ENCODE measurements at places on chromosomes 3 and 15. TPM values are rescaled to one million over a fixed set of nuclear protein-coding genes. Genes with fewer than 3 reads are reported as not detected.

OR5AC2 gene
- total RNA-seq: not detected

- DNase-seq: no peak
Measured at GRCh38 chr15:69141833-69142232, 18.6 kb upstream of the GLCE start.

DUOXA2 gene
- not detected for total RNA-seq

- no peak for DNase-seq
Measured at GRCh38 chr3:39327053-39327745, 2.3 kb upstream of the CCR8 start.

BNIP2 gene
- 75.2 TPM for total RNA-seq

GRCh38 chr15:50911001-50911400 is 2.5 kb downstream of the AP4E1 start:
- no peak for DNase-seq

CSTA gene
- not detected for total RNA-seq

RUVBL1 gene
- total RNA-seq: 58.7 TPM

DNA sequence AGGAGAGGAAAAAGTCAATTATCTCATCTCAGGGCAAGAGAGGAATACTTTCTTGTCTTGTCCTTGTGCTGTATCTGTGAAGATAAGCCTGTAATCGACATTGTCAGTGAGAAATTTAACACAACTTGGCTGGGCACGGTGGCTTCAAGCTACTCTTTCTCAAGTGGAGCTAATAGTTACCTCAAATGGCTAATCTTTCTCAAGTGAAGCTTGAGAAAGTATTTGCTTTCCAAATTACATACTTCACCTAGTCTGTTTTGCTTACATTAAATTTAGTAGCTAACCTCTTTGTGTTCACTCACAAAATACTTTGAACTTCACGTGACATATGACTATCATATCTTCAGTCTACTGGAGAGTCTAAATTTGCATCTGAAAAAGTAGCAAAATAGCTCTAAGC is 48.3 kb upstream of the B3GALNT1 start:
- DNase-seq: no peak

DNA sequence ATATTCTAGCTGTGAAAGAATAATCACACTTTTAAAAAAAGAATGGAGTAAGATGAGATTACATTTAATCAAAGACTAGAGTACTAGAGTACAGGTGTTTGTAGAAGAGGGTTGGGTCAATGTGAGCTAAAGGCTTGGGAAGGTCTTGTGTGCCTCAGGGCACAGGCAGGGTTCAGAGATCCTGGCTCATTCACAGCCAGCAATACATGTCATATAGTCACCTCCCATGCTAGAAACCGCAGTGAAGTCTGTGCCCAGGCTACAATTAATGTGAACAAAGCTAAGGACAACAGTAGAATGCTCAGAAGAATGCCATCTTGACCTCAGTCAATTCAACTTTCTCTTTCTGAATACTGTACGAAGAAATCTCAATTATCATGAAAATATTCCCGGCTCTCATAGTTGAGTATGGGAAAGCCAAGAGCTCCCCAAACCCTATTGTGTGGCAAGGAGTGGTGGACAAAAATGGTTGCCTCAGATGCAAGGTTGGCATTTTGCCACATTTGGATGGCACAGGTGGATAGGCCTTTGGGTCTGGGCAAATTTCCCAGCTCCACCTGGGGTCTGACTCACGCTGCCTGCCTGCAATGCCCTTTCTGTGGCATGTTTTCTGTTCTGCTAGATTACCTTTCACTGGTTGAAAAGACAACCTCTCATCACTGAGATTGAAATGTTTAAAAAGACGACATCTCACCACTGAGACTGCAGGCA is 70.2 kb downstream of the NMD3 start:
- DNase-seq: no peak

- no peak for DNase-seq
Measured at GRCh38 chr3:57053122-57053521, 7.3 kb upstream of the SPATA12 start.

DNA sequence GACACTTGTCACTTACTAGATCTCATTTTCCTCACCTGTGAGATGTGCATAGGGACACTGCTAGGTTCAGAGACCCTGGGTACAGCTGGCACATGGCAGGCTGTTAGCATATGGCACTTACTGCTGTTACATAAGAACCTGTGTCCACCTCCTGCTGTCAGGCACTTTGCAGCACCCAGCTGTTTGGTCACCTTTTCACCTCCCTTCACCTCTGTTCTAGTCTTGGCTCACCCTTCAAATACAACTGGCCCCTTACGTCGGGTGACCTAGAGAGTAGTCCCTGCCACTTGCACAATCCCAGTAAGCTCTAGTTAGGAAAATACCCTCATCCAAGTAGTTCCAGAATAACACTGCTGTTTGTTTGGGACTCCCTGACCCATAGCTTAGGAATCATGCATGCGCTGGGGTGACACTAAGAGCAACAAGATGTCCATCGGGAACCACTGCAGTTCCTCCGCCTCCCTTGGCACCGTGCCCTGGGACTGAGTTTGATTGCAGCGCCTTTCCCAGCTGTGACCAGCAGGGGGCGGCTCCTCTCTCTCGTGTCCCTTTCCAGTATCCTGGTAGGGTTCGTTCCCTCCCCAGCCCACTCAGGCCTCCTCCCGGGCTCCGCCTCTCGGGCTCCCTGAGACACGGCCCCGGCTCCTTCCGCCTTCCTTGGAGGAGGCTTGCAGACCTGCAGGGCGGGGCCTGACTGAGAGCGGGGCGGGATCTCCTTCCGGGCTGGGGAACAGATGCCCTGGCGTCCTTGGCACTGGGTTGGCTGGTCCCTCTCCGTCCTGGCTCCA is 78.6 kb downstream of the ABHD5 start:
- DNase-seq: peak; percentile 73

ATG7 gene
- 34.2 TPM for total RNA-seq

ITGA11 gene
- 1.1 TPM for total RNA-seq

TICRR gene
- total RNA-seq: 28.8 TPM

DNA sequence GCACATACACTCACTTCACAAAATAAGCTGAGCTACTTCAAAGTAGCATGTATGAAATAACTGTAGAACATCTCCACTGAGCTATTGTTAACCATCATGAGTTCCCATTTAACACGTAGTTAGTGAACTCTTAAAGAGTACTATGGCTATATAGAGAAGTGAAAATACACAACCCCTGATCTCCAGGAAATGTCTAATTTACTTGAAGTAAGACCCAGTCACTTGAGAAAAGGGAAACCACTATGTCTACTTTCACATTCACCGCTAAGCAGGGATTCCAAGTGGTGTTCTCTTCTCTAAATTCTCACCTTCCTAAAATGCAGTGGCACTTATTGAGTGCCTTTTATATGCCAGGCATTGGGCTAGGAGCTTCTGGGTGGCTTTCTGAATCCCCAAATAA is 35.0 kb upstream of the COLQ start:
- peak; percentile 34 for DNase-seq

HTD2 gene
- total RNA-seq: 7.0 TPM

DNA sequence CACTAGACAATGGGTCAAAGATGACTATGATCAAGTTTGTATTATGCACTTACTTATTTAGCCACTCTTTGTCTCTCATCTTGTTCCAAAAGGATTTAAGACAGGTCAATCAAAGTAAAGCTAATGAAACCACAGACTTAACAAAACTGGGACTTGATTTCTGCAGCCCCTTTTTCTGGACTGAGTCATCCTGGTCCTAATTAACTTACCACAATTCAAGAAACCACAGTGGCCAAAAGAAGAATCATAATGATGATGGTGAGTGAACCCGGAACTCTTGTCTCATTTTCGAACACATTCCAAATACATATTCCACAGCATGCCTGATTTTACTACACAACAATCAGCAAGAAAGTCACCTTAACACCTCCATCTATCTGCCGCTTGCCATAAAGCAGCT is 1333.0 kb downstream of the ROBO1 start:
- no peak for DNase-seq

DLL4 gene
- not detected for total RNA-seq

- DNase-seq: peak; percentile 98
Measured at GRCh38 chr3:128123538-128124368, at the start of gene RUVBL1. RUVBL1 (minus strand) TSS chr3:128123812; CDS start chr3:128123724, 88 bp downstream.

GRCh38 chr15:60374628-60375081 is 23.1 kb downstream of the ANXA2 start:
- DNase-seq: no peak

GRCh38 chr15:66565741-66566144 is at the start of gene LCTL:
LCTL (minus strand) TSS chr15:66565998; CDS start chr15:66565365, 633 bp downstream.
- DNase-seq: no peak

CMTM8 gene
- total RNA-seq: 5.9 TPM

DNA sequence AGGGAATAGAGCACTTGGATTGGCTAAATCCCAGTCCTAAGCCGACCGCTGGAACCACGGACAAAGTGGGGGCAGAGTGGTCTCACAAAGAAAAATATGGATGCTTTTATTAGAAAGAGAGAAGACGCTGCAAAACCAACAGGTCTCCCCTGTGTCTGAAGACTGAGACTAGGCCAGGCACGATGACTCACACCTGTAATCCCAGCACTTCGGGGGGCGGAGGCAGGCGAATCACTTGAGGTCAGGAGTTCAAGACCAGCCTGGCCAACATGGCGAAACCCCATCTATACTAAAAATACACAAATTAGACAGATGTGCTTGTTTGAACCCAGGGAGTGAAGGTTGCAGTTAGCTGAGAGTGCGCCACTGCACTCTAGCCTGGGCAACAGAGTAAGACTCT is 61.8 kb downstream of the ZDHHC19 start:
- no peak for DNase-seq

DNA sequence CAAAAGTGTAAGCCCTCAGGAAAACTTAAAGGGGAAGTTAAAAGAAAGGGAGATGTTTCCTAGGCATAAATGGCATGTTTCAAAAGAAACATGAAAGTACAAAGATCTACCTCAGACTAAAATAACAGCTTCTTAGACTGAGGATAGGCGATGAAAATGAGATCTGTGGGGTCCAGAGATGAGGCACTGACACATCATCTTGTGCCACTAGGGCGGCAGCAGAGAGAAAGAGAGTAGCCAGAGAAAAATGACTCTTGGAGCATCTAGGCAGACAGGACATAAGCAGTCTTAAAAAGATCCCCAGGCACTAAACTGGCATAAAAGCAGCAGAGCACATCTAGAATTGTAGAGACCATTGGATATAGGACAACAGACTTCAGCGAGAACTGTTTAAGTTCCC is 42.5 kb upstream of the RFX7 start:
- no peak for DNase-seq

MINAR1 gene
- 0.55 TPM for total RNA-seq

GRCh38 chr3:177816667-177817208 is 619.5 kb upstream of the TBL1XR1 start:
- no peak for DNase-seq

DNA sequence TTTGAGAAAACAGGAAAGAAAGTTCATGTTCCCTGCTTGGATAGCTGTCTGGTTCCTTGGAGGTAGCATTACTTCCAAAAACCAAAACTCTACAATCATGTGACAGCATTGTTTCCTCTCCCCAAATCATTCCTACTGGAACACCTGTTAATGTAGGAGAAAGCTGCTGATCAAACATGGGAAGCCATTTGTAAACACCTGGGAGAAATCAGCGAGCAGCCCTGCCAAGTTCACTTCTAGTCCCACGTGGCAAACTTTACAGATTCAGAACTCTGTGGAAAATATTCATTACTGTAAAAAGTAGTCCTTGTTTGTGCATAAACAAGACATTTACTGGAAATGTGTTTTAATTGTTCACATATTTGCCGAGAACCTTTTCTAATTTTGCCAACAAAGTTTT is 275.5 kb upstream of the AZI2 start:
- no peak for DNase-seq

PLAAT1 gene
- not detected for total RNA-seq

DNA sequence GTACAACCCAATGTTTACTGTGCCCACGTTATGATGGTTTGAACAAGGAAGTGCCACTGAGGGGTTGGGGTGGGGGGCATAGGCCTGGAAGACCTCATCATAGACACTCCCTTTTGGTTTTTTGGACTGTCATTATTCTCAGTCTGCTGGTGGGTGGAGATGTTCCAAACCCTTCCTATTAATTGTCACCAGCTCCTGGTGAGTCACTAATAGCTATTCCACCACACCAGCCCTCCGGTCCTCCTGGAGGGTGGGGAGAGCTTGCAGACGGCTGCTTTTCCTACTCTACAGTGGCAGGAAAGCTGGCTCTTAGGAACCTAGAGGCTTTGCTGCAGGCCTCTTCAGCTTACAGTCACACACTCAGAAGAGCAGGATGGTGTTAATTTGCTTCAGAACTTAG is 9.0 kb upstream of the COPG1 start:
- no peak for DNase-seq

SERPINI1 gene
- 3.1 TPM for total RNA-seq

SLC2A2 gene
- not detected for total RNA-seq

DNA sequence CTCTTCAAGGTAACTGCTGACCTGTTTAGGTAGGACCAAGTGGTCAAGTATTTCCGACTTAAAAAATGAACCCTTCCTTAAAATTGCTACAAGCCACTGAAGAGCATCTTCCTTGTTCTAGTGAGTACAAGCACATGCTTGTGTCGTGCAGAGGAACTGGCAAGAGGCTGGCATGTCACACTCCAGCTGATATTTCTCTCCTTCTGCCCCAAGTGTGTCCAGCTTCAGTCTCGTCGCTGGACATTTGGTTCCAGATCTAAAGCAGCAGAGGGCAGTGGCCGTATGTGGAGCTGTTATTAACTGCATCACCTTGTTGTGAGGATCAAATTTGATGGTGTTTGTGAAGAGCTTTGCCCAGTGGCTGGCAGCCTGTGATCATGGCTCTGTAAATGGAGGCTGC is 10.0 kb downstream of the RBP2 start:
- DNase-seq: no peak

GRCh38 chr15:98803228-98804056 is 155.1 kb downstream of the IGF1R start:
- DNase-seq: no peak

GRCh38 chr3:196842567-196843434 is 24.9 kb upstream of the SENP5 start:
- DNase-seq: no peak

DNA sequence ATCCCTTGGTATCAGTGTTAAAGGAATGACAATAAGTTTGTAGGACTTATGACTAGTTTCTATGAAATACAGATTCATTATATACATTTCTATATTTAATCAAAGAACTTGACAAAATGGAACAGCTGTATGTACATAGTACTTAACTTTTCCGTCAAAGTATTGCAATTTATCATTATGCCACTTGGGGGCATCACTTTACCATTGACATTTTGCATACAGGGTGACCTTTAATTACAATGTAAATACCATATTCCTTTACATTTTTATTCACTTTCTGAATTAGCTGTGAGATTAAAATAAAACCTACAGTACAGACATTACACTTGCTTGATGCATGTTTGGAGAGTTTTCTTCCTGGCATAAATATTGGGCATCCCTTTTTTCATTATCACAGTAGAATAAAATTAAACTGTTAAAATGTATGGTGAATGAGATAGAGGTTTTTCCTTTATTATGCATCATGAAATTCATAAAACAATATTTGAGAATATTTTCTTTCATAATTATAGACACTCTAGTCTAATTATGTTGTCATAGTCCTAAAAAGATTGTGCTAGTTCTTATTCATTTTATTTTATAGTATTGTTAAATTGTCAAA is 6.9 kb downstream of the NEK11 start:
- DNase-seq: peak; percentile 64

DNA sequence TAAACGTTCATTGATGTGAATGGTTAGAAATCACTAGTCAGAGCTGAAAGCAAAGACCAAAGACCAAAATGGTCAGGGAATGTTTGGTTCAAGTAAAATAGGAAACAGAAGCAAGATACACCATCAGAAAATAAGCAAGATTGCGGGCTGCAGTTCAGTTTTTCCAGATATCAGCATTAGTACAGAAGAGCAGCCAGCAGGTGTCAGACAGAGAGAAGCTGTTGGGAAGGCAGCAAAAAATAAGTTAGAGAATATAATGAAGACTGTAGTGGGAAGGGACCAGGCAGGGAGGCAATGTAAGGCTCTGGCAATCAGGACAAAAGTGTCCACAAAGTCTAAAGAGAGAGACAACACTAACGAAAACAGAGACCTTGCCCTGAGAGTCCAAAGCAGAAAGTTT is 639.4 kb upstream of the NAALADL2 start:
- DNase-seq: no peak

All from activated CD4-positive, alpha-beta T cell treated with anti-CD3 and anti-CD28 coated beads, Interleukin-2, amount 10 ng/mL, durations not matched to agents 7 days and 5 days (primary cell).